LHCN-M2 (cell line): ENCODE measurements at places on chromosomes 11 and 22. TPM values are rescaled to one million over a fixed set of nuclear protein-coding genes. Genes with fewer than 3 reads are reported as not detected.

DNA sequence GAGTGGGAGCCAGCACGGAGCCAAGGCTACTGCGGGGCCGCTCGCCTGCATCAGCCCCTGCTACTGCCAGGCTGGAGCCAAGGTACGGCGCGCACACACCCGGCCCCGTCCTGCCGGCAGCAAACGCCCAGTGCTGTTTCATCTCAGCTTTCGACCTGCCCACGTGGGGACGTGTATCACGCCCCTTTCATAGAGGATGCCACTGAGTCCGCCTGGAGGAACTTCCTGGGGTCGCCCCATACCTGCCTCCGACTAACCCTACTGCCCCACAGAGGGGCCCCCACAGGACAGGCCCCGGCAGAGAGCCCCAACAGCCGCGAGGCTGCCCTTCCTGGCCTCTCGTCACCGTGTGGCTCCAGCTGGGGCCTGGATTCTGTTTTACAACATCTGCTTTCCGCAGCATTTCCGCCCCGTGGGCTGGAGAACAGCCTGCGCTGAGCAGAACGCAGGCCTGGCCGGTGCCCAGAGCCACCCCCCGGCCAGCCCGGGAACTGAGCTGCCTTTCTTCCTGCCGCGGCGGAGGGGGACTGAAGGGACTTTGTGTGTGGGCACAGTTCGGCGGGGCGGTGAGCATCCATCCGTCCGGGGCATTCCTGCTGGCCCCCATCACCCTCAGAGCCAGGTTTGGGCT, 22.9 kb upstream of the ARHGAP8 start:
- no peak for DNase-seq

DNA sequence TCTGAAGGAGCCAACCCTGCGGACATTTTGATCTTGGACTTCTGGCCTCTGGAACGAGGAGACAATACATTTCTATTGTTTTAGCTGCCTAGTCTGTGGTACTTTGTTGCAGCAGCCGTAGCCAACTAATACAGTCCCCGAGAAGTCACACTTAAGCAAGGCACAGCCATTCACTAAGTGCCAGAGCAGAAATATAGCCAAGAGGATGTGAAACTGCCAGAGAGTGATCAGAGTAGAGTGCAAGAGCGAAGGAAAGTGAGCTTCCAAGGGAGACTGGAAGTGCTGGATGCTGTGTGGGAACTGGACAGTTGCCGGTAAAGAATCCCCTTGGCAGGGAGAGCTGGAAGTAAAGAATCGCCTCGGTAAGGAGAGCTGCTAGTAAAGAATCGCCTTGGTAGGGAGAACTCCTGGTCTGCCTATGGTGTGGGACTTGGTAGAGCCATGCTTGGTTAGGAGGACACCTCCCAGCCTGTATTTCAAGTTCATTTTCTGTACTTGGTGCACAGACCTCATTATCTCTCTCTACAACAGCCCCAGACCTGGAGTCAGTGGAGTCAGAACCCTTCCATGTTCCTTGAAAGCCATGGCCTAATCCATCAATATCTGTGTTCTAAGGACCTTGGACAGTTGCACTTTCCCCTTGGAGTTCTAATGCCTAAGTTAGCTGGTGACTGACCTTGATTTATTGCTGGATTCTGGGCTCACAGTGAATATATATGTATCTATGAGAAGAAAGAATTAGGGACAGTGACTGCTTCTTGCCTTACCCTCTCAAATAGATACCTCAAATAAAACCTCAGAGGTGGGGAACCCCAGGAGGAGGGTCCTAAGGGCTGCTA, 162.1 kb downstream of the LDLRAD3 start:
- DNase-seq: no peak

DNA sequence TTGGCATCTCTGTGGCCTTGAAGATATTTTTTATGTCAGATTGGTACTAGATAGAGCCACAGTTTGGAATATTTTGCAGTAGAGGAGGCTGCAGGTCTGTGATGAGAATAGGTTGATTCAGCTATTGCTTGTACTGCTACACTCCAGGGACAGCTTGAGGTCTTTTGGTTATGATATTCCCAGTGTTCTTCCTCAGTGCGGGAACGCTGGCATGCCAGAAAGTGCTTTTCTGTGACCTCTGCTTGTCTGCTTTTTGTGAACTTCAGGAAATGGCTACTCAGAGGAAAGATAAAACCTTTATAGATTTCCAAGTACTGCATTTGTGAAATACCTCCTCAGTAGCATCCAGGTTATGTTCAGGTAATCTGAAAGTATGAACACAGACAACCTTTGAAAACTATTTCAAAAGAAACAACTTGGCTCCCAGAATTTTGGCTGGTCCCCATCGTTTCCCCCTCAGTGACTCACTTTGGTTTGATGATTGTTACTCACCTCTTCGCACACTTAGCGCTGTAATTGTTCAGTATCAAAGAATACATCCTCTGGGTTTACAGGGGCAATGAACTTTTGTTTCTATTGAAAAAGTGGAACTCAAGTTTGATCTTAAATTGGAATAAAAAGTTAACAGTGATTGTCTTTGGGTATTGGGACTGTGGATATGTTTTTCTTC, 191.4 kb downstream of the HIPK3 start:
- no peak for DNase-seq

OR4A16 gene
- not detected in 2 replicates for total RNA-seq

MFRP gene
- not detected in 2 replicates for total RNA-seq

B4GALNT4 gene
- 0.75 and 1.3 TPM in 2 replicates for total RNA-seq
